ENCODE measurements at places on chromosomes 12 and 14. TPM values are rescaled to one million over a fixed set of nuclear protein-coding genes. Genes with fewer than 3 reads are reported as not detected.

TMEM229B gene
- 6.5 TPM for total RNA-seq

TAS2R19 gene
- total RNA-seq, result 1.2 TPM

ANKRD13A gene
- 20.4 TPM for total RNA-seq

MUCL1 gene
- total RNA-seq, result not detected

- DNase-seq, result no peak
These were observed 97.4 kb downstream of the PLCZ1 start for GRCh38 chr12:18640321-18640955.

GRCh38 chr14:92596331-92596907 is 82.8 kb downstream of the RIN3 start:
- no peak for DNase-seq

DNA sequence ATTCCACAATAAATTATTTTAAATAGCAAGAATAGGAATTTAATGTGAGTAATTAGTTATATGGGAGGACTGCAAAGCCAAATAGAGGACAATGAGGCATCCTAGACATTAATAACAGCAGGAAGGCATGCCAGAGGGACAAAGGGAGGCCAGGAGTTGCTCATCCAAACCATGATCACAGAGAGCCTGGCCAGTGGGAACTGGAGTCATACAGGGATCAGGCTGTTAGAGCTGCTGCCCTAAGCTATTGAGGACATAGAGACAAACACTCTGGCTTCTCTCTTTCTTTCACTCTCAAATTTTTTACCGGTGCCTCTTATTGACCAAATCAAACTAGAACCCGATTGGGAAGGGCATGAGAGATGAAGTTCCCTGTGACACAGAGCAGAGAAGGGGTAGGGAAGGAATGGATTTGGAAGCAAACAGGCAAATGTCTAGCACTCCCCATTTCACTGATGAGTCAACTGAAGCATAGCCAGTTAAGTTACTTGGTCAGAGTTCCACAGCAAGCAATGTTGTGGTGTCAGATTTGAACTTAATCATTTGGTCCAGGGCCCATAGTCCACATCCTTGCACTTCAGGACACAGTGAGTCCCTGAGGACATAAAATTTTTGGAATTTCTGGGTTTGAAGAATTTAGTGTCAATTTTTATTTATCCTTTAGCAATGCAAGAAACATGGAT is 17.9 kb upstream of the CFAP54 start:
- DNase-seq, result no peak

DNA sequence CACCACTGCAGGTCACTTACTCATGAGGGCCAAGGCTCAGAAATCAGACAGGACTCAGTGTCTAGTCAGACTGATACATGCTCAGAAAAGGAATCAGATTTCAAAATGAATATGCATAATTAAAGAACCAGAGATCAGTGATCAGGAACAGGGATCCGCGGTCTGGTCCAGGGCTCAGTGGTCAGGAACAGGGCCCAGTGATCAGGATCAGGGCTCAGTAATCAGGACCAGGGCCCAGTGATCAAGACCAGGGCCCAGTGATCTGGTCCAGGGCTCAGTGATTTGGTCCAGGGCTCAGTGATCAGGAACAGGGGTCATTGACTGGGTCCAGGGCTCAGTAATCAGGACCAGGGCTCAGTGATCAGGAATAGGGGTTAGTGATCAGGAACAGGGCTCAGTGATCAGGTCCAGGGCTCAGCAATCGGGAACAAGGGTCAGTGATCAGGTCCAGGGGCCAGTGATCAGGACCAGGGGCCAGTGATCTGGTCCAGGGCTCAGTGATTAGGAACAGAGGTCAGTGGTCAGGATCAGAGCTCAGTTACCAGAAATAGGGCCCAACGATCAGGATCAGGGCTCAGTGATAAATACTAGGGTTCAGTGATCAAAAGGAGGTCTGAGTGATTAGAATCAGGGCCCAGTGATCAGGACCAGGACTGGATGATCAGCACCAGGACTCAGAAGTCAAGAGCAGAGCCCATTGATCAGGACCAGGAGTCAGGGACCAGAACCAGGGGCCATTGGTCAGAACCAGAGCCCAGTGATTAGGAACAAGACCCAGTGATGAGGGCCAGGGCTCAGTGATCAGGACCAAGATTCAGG is 175.3 kb downstream of the TMEM121 start:
- no peak for DNase-seq

GRCh38 chr14:61406198-61406597 is 84.8 kb downstream of the PRKCH start:
- DNase-seq, result no peak

DNA sequence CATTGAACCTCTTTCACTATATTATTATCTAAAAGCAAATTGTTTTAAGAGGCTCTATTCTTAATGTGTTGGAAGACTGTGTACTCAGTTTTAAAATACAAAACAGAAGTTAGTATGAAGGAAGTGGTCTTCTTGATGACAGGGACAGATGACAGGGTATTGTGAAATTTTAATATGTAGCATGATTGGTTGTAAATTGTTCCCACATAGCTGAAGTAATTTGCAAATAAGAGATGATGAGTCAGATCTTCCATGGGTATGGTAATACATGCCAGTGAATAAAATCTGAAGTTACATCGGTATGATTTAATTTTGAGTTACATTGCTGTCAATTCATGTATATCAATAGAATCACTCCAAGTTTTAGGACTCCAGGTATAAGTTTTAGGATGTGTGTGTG is 454.8 kb downstream of the AEBP2 start:
- DNase-seq, result no peak

DNA sequence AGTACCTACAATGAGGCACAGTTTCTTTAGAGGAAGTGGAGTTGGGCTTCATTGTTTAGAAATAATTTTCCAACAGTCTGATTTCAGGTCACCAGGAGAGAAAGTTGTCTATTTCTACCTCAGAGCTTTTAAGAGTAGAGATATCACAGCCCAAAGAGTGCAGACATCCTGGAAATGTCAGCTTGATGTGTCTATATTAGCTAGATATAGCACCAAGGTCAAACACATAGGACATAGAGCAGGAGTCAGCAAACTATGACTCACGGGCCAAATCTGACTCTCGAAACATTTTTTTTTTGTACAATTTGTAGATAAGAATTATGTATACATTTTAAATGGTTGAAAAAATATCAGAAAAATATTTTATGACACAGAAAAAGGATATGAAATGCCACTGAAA is 53.7 kb downstream of the KCNC2 start:
- DNase-seq, result no peak

DNA sequence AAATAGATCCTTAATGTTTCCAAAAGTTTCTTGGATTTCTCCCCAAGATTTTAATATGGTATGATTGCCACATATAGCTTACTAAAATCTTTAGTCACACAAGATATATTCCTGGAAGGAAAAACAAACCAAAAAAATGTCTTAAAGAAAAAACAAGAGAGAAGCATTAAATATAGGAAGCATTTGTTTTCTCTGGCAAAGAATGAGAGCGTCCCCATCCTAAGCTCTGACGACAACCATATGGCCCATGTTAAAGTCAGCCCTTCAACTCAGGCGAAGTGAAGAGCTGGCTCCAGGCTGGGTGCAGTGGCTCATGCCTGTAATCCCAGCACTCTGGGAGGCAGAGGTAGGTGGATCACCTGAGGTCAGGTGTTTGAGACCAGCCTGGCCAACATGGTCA is 35.6 kb downstream of the GCH1 start:
- no peak for DNase-seq

DNA sequence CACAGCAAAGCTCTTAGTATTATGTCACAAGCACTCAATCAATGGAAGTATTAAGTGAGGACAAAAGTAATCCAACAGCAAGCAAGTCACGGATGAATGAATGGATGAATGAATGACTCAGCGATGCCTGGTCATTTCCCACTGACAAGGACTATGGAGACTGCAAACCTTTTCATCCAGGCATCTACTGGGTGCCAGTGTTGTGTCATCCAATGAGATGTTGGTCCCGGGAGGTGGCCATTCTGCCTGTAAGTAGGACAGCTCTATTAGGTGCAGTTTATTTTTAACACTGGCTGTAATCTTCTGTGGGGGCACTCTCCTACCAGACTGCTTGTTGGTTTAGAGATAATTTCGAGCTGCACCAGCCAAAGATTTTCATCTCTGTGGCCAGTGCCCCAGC is 39.4 kb downstream of the STAB2 start:
- peak; percentile 48 for DNase-seq

SLC6A12 gene
- 0.65 TPM for total RNA-seq

- no peak for DNase-seq
These were observed 867 bp downstream of the RD3L start for GRCh38 chr14:103941462-103941861.

- DNase-seq, result no peak
These were observed 72.1 kb downstream of the PRIMA1 start for GRCh38 chr14:93716002-93716745.

GRCh38 chr14:52885230-52885629 is 65.6 kb downstream of the FERMT2 start:
- DNase-seq, result no peak

AACS gene
- total RNA-seq, result 17.5 TPM

HHIPL1 gene
- total RNA-seq, result 2.6 TPM

DNA sequence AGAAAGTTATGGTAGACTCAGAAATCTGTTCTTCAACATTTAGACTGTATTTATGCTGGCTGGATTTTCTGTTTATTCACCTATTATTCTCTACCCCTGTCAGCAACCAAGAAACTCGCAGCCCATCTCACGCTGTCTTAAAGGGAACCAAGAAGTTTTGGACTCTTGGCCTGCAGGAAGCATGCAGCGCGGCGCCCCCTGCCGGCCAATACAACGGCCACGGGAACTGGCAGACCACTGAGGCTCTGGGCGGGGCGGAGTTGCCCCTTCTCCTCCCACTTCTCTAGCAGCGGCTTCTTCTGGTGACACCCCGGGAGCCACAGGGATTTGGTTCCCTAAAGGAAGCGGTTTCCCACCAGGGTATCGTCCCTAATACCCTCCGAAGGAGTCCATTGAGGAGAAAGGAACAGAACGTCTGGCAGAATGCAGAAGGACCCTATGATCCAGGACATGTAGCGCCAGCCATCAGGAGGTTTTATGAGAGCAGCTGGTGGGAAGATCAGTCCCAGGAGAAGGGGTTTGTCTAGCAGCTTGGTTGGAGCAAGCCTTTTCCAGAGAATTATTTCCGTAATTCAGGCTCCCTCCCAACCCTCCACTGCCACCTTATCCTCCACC is 21.0 kb upstream of the RNASE2 start:
- peak; percentile 45 for DNase-seq

- DNase-seq, result no peak
These were observed 40.5 kb downstream of the RESF1 start for GRCh38 chr12:31999692-32000091.

AKAP3 gene
- 5.2 TPM for total RNA-seq

GRCh38 chr14:94001016-94001415 is 3.9 kb downstream of the CCDC197 start:
- DNase-seq, result no peak

CYP27B1 gene
- 0.44 TPM for total RNA-seq

GRCh38 chr12:46908936-46909635 is 83.3 kb upstream of the SLC38A4 start:
- DNase-seq, result no peak

DNA sequence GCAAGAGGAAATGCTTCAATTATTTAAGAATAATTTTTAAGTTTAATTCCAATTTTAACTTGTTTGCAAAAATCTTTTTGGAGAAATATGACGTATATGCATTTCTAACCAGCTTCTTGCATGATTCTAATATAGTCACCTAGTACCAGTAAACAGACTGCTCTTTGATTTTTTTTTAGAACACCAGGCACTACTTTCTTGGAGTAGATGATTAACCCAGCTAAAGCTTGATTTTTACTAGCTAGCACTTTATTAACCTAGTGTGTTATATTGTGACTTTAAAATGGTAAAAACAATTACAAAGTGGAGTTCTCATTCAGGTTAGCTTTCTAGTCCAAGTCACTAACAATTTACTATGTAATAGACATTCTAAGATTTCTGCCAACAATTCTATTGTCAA is 32.6 kb upstream of the FGD4 start:
- no peak for DNase-seq

GRCh38 chr12:58025431-58025830 is 84.1 kb downstream of the ATP23 start:
- DNase-seq, result no peak

TAS2R30 gene
- total RNA-seq, result 1.5 TPM

DNA sequence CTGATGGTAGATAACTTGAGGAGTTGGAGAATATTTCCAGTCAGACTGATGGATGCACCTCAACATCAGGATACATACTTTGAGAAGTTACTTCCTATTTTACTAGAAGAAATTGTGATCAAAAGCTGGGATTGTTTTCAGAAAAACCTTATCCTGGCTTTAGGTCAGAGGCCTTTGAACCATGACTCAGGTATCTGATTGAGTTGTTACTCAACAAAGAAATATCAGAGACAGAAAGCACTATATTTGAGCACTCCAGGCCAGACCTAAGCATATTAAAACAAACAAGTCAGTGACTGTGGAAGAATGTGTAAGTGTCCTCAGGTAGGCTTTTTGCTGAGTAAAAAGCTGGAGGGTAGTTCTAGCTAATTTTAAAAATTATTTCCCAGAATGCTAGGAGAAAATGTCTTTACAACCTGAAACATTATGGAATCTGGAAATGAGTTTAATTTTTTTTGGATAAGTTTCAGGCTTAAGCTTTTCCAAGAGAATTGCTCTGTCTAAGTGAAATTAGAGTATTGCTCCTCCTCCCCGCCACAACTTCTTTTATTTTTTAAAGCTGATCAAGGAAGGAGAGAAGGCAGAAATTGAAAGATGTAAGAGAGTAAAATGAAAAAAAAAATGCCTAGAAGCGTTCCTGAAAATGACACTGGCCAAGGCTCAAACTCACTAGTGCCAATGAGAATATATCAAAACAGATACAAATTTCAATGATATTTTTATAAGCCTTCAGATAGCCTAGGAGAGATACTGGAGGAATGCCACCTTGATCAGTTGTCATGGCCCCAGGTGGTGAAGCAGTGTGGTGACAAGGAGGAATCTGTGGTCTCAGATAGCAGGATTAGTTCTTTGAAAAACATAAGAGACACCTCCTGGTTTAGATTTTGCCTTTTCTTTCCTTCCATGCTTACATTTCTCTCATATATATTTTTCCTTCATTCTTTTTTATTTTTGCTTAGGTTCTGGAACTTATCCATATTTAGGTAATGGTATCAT is 790.3 kb downstream of the TMTC2 start:
- DNase-seq, result no peak

- DNase-seq, result no peak
These were observed 87.4 kb downstream of the OR11H12 start for GRCh38 chr14:18688346-18688745.

- DNase-seq, result no peak
These were observed 16.0 kb upstream of the SERPINA4 start for GRCh38 chr14:94545131-94545841.

- no peak for DNase-seq
These were observed 177.9 kb downstream of the PPM1H start for GRCh38 chr12:62757048-62757447.

GRCh38 chr12:119296535-119296934 is 38.0 kb upstream of the CCDC60 start:
- no peak for DNase-seq

- DNase-seq, result no peak
These were observed 85.0 kb downstream of the FOXN3 start for GRCh38 chr14:89332031-89332430.

DNA sequence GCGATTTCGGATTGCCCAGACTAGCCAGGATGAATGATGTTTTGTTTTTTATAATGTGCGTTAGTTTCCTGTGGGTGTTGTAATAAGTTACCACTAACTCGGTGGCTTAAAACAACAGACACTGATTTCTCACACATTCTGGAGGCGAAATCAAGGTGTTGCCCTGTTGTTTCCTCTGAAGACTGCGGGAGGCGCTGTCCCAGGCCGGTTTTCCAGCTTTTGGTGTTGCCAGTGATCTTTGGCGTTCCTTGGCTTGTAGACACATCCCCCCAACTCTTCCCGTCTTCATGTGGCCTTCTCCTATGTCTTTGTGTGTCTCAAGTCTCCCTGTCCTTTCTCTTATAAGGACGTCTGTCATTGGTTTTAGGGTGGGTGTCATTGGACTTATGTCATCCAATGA is 267.7 kb downstream of the AACS start:
- DNase-seq, result no peak

All from left cardiac atrium (tissue), 4 donors.